ENCODE measurements at places on chromosomes 2 and 18.

- no peak for DNase-seq
Measured at GRCh38 chr2:172481507-172482262, 54.3 kb downstream of the ITGA6 start.

DNA sequence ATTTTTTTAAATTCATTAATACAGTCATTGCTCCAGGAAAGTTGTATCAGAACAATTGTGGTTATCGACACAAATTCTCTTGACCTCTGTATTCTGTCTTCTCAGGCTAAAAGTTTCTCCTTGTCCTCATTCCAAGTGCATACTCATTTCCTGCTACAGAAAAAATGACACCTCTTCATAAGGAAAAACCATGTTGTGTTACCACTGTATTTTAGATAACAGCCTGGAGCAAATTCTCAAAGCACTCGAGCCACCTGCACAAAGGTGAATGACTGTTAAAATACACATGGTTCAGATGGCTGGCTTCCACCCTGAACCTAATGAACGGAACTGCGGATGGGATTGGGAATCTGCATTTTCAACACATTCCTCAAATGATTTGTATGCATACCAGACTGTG, 586.5 kb downstream of the EPHA4 start:
- DNase-seq: no peak

DNA sequence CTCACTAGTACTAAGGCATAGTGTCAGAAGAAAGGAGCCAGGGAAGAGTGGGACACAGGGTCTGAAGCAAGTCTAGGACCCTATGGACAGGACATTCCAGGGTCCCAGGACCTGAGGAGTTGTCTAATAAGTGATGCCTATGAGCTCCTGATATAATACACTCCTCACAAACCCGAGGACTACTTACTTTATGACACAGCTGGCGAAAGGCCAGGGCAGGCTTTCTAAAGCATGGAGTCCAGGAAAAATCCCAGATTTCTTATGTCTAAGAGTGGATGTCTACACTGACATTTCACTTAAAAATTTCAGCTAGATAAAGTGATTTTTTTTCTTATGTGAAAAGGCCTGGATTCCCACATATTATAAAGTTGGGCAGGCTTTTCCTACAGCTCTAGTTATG, 502.2 kb upstream of the SETBP1 start:
- peak; percentile 5 for DNase-seq

DNA sequence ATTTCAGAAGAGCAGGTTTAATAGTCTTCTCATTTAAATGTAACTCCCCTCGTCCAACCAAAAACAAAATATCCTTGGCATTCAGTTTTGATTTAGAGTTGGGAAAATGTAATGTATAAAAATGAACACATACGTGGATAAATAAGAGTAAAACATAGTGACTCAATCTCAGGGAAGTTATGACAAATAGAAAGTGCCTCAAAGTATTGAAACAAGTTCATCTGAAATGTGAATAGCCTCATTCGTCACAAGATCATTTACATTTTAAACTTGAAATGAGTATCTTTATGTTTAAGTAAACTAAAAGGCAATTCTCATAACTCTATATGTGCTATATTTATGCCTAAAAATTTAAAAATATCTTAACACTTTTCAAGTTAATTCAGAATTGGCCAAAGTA, 122.2 kb upstream of the SMAD7 start:
- DNase-seq: no peak

GRCh38 chr18:57921708-57922107, 118.6 kb upstream of the ATP8B1 start:
- peak; percentile 41 for DNase-seq

- DNase-seq: no peak
Measured at GRCh38 chr18:75238100-75238499, 27.5 kb downstream of the TSHZ1 start.

DNA sequence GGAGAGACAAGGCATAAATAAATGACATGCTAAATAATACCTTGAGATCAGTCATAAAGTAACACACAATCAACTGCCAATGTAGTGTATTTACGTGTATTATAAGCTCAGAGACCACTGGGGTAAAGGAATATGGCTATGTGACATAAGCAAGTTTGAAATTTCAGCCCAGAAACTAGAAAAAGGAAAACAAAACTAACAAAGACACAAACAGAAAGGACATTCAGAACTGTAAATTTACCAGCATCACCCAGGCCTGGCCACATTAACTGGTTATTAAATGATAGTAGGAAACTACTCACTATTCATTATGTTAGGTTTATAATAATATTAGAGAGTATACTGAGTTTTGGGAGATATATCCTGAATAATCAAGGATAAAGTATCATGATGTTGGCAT, 98.8 kb downstream of the METTL8 start:
- DNase-seq: no peak

DNA sequence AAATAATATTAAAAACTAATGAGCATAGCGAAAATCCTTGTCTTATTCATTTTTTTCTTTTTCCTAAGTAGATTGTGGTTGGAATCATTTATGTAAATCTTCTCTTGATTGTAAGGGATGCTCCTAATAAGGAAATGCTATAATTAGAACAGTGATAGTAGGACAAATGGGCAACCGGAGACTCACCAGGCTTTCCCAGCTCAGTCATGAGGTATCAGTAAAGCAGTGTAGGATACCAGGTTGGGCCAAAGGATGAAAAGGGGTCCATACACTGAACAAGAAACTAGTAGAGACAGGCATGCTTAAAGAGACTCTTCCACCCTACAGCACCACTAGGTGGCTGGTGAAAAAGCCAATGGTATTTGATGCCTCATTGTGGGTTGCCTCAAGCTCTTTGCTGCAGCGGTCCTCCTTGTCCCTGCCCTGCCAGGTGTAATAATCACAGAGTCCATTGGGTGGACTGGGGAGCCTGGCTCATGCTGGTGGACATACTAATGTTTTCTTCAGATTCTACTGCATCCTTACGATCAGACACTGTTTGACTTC, 71.4 kb upstream of the FAM98A start:
- no peak for DNase-seq

- DNase-seq: no peak
Measured at GRCh38 chr18:74219056-74219455, 70.7 kb downstream of the TIMM21 start.

DNA sequence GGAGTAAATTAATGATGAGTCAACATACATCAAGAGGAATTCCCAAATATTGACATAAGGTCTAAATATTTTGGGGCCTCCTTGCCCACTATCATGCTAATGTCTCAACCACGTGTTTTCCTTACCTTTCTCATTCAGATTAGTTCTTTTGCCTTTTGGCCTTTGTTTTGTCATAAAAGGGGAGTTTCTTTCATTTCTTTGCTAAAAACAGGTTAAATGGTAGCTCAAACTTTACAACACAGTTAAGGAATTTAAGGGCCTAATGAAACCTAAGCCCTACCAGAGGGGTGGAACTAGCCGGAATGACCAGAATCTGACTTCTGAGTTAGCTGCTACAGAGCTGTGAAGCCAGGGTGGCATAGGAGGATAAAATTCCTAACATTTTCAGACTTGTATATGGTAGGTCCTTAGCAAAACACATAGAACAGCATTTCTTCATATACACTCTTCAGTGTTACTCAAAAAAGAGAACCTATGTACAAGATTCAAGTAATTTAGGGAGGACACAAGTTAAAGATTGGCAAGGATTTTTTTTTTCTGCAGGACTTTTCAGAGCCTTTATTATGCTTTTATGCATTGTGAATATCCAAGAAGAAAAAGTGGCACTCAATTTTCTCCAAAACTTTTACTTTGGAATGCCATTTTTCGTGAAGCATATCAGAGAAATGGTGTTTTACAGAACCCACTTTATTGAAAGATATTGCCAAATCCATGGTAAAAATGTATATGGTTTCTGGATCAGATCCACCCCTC, 633.1 kb downstream of the ARHGAP15 start:
- DNase-seq: no peak

DNA sequence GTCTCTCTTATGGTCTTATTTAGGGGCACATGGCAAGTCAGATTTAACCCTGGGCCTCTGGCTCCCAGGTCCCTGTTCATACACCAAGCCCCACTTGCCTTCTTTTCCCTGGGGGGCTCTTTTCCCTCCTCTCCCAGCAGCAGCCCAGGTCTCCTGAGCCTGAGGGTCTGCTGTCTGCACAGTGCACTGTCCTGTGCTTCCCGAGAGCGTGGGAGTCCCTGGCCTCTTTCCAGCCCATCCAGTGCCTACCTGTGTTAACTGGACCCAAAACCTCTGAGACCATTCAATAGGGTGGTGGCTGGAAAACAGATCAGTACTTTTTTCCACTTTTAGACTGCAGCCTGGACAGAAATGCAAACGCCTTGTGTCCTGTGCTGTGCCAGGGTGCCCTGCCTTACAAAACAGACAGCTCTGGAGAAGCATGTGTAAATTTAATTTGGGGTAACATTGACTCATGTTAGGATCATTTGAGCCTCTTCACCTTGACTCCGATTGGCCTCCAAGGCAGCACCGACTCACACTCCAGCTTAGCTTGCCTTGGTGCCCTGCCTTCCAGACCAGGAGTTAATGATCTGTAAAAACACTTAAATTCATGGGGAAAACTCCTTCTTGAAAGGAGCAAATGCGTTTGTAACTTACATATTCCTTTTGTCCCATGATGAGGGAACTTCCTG, 34.3 kb downstream of the TWIST2 start:
- DNase-seq: no peak

GRCh38 chr2:17518212-17519154, at the start of gene RAD51AP2:
RAD51AP2 (minus strand) TSS chr2:17518440; CDS start chr2:17518415, 25 bp downstream.
- DNase-seq: peak; percentile 90

DNA sequence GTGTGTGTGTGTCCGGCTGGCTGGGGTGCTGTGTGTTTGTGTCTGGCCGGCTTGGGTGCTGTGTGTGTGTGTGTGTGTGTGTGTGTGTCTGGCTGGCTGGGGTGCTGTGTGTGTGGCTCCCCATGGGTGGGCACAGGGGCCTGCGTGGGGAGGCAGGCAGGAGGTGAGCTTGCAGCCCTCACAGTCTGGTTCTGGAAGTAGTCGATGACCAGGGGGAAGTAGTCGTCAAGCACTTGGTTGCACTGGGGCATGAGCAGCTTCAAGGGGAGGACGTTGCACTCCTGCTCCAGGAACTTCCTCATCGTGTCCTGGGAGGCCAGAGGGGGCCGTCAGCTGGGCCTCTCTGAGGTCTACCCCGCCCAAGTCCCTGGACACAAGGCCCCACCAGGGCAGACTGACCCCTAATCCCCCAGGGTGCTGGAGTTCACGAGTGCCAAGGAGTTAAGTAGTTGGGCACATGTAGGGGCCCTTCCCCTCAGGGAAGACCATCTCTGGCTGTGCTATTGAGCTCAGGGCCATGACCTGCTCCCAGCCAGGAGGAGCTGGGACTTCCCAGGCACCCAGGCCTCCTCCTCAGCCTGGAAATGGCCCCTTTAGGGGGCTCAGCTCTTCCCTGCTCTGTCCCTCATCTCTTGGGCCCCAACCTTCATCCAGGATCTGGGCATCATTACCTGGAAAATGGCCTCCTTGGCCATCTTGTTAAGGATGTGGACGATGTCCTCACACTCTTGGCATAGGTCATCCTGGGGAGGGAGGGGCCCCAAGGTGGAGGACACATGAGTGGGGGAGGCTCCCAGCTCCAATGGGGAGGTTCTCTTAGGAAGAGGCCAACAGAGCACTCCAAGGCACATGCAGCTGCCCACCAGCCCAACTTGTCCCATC, 1.3 kb downstream of the SFTPB start:
- DNase-seq: no peak

GRCh38 chr2:28363686-28364280, 28.9 kb upstream of the FOSL2 start:
- no peak for DNase-seq

DNA sequence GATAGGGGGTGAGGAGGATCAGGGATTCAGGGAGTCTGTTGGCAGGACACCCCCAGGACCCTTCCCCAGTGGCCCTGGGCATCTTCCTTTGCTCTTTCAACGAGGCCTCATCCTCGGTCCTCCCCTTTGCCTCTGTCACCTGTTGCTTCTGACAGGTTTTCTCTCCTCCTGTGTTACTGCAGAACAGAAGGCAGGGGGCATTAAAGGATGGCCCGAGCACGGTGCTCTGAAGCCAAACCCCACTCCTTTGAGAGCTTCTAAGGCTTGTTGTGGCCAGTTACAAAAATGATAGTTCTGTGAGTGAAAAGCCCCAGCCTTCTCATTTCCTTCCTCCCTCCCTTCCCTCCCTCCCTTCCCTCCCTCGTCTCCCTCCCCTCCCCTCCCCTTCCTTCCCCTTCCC, 82.5 kb downstream of the THNSL2 start:
- no peak for DNase-seq

DNA sequence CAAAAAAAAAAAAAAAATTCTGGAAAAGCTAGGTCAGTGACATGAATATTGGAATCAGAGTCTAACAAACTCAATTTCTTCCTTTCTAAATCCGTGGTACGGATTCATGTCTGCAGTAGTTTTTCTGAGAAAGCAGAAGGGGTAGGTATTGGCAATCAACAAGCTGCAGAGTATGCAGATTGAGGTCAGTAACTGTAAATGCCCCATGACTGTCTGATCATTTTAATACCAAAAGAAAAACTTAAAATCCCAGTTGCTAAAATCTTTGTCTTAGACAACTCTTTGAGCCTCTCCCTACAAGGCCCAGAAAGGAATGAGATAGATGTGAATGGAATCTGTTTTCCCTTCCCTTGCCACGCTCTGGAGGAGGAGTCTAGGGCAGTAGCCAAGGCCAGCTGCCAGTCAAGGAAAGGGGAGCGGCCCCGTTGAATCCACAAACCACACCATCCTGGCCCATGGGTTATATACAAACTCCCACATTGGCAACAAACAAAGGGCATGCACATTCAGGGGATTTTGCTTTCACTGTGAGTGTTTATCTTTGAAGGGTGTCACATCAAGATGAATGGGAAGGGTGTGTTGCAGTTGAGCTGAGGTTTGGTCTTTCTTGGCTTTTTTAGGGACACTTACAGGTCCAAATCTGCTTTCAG, 6.1 kb upstream of the CASP8 start:
- peak; percentile 69 for DNase-seq

GRCh38 chr2:97812931-97813330, 99.6 kb downstream of the ZAP70 start:
- DNase-seq: no peak
